ENCODE measurements at places on chromosomes 12 and 14.

DNA sequence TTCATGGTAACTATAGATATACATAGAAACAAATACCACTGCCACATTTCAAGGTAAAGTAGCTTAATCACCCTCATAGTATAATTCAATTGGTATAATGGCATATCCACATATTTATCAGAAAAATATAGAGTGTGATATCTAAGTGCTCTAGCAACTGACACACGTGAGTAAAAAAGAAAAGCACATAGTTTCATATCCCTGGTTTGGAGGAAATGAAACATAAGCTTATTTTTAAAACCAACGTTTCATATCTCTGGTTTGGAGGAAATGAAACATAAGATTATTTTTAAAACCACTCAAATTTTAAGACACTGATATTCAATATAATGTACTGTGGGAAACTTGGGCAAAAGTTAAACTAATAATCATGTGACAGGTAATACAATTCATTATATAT lies 2.1 kb downstream of the OR6C70 start:
- no peak for ATAC-seq

GRCh38 chr14:88765130-88765529 lies 27.6 kb downstream of the EML5 start:
- no peak for ATAC-seq

DNA sequence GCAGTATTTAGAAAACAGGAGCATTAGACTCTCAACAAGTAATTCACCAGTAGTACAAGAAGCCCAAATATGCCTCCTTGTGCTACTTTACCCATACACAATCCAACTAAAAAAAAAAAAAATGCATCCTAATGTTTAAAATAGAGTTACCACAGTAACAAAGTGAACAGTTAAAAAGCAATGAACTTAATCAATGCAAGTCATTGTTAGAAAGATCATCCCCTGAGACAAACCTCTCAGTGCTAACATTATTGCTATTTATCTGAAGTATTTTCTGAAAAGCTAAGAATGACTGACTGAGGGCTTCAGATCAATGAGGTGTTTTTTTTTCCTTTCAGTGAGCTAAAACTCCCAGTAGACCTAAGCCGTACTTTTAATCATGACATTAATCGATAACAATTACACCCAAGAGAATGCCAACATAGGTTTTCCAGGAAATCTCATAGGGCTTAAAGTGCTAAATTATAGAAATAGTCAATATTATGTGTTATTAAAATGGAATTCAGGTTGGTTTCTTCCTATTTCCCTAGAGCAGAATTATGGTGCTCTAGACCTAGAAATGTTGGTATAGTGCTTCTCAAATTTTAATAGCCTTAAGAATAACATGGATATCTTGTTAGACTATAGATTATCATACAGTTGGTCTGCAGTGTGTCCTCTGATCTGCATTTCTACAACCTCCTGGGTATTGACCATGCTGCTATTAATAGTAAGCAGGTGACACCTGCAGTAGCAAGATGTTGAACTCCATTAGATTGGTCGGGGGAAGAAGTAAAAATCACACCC lies 123.0 kb downstream of the PRKD1 start:
- no peak for ATAC-seq

DNA sequence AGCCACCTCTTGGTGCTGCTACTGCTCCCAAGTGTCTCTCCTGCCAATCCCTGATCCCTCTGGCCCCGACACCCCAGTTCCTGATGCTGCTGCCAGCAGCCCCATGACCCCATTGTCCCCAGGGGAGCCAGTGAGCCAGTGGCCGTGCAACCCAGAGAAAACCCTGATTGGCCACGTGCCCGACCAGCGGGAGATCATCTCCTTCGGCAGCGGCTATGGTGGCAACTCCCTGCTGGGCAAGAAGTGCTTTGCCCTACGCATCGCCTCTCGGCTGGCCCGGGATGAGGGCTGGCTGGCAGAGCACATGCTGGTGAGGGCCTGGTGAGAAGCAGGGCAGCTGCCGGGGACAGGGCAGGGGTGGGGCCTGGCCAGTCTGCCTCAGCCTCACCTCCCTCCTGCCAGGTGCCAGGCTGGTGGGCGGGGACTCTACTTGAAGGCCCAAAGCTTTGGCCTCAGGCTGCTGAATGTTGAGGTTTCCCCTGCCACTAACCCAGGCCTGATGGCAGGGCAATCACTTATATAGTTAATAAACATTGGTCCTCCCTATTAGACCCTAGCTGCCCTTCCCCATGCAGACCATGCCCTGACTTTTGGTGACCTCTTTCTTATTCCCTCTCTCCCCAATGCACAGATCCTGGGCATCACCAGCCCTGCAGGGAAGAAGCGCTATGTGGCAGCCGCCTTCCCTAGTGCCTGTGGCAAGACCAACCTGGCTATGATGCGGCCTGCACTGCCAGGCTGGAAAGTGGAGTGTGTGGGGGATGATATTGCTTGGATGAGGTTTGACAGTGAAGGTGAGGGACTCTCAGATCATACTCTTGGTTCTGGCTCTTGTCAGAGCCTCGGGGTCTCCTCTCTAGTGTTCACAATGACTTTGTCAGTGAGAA lies 5.1 kb downstream of the PCK2 start:
- ATAC-seq, result no peak

- ATAC-seq, result no peak
These were observed 19.4 kb upstream of the A2M start for GRCh38 chr12:9134981-9135628.

GRCh38 chr12:18703911-18704310 lies 33.9 kb downstream of the PLCZ1 start:
- ATAC-seq, result no peak

- ATAC-seq, result no peak
These were observed 83.4 kb downstream of the PDE3A start for GRCh38 chr12:20451761-20452160.

DNA sequence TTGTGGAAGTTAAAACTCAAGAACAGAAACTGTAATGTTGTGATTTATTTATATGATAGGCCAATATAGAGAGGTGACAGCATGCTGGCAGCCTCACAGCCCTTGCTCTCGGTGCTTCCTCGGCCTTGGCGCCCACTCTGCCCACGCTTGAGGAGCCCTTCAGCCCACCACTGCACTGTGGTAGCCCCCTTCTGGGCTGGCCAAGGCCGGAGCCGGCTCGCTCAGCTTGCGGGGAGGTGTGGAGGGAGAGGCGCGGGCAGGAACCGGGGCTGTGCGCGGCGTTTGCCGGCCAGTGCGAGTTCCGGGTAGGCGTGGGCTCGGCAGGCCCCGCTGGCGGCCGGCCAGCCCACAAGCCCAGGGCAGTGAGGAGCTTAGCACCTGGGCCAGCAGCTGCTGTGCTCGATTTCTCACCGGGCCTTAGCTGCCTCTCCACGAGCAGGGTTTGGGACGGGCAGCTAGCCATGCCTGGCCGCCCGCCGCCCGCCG lies 65.8 kb upstream of the SLC8A3 start:
- ATAC-seq, result no peak

- ATAC-seq, result no peak
These were observed 1.3 kb downstream of the TRIM9 start for GRCh38 chr14:51093371-51094281.

DNA sequence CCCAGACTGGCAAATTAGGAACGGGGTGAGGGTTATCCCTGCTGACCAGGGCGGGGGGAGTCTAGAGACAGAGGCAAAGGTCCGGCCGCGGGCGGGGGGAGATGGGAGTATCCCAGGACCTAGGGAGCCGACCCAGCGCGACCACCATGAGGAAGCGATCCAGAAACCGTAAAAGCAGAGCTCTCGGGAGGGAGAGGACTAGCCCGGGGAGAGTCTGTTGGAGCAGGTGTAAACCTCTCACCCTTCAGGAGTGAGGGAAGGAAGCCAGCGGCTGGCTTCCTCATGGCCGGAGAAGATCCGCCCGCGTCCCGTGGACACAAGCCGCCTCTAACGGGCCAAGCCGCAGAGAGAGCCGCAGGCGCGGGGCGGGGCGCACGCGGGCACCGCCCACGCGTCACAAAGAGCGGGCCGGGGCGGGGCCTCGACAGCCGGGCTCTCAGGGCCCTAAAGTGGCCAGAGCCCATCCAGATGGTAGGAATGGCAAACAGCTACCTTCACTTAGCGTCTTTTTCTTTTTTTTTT lies at the start of gene ACRBP:
Gene ACRBP, minus strand, starts transcription at position 350 of the 522 bp plus-strand sequence. Its CDS starts 66 bp downstream, at position 284.
- ATAC-seq, result peak; percentile 65

DNA sequence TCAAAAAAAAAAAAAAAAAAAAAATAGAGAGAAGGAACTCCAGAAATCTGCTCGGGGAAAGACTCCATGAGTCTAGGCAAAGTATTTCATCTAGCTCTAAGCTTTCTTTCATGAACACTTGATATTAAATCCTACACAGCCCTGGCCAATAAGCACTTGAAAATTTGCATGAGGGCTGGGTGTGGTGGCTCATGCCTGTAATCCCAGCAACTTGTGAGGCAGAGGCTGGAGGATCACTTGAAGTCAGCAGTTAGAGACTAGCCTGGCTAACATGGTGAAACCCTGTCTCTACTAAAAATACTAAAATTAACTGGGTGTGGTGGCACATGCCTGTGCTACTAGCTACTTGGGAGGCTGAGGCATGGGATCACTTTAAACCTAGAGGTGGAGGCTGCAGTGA lies 13.1 kb upstream of the METAP2 start:
- ATAC-seq, result no peak

GRCh38 chr12:124716208-124717130 lies 147.2 kb downstream of the SCARB1 start:
- ATAC-seq, result no peak

GRCh38 chr12:13102461-13103195 lies 839 bp downstream of the GSG1 start:
- ATAC-seq, result no peak

DNA sequence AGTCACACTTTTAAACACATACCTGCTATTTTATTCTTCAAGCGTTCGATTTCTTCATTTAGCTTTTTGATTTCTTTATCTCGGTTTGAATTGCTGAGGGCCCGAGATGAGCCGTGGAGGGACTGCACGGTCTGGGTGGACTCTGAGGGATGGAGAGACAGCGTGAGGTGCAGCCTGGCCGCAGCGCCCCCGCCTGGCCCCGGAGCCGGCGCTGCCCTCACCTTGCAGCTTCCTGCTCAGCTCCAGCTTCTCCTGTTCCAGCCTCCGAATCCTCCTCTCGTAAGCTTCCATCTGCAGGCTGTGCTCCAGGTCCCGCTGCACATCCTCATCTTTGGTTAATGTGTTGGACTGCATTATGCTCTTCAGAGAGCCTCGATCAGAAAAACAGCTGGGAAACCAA lies 53.2 kb downstream of the AMN start:
- no peak for ATAC-seq

- ATAC-seq, result no peak
These were observed 78.0 kb upstream of the CD163 start for GRCh38 chr12:7581625-7582024.

DNA sequence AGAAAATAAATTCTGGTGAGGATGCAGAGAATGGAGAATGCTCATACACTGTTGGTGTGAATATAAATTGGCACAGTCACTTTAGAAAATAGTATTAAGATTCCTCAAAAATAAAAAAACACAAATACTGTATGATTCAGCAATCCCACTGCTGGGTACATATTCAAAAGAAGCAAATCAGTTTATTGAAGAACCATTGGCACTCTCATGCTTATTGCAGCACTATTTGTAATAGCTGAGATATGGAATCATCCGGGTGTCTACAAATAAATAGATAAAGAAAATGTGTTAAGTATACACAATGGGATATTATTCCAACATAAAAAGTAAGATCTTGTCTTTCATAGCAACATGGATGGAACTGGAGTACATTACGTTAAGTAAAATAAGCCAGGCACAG lies 579.4 kb upstream of the SEL1L start:
- no peak for ATAC-seq

DNA sequence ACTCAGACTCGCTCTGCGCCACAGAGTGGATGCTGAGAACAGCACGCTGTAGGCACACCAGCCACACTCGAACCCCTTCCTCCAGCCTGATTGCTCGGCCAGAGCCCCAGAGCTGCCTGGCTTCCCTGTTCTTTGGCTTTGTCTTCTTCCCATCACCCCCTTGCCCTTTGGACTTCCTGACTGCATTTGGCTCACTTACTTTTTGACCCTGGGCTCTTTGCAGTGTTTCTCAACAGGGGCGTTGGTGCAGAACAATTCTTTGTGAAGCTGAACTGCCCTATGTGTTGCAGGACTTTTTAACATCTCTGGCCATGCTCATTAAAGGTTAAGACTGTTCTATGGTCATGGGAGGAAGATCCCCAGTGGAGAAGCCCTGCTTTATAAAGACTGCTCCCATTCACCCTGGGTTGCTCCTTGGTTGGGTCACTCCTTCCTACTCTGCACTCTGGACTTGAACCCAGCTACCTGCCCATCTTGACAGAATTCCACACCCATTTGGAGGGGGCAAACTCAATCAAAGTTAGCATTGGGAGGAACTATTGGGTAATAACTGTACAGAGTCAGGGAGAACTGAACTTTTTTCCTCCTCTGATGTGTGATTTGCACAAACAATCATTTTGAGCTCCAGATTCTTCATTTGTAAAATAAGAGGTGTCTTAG lies 127.7 kb upstream of the PLEKHG7 start:
- no peak for ATAC-seq

- ATAC-seq, result no peak
These were observed 50.5 kb downstream of the LIMA1 start for GRCh38 chr12:50232771-50233209.

DNA sequence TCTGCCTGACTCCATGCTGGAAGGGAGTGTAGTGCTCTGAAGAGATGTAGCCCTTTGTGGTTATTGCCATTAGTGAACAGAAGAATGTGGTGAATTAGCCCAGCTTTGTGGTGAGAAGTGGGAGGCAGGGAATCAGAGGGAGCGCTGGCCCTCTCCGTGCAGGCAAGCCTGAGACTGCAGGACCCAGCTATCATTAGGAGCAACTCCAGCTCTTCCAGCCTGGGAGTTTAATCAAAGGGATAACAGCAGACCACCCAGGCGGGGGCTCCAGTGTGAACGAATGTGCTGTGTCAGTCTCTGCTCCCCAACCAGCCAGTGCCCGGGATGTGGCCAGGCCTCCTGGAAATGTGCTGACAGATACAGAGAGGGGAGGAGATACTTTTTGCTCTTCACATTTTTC lies 142.7 kb downstream of the TTLL5 start:
- ATAC-seq, result no peak

- ATAC-seq, result no peak
These were observed 1.4 kb downstream of the LBHD2 start for GRCh38 chr14:103085106-103086091.

DNA sequence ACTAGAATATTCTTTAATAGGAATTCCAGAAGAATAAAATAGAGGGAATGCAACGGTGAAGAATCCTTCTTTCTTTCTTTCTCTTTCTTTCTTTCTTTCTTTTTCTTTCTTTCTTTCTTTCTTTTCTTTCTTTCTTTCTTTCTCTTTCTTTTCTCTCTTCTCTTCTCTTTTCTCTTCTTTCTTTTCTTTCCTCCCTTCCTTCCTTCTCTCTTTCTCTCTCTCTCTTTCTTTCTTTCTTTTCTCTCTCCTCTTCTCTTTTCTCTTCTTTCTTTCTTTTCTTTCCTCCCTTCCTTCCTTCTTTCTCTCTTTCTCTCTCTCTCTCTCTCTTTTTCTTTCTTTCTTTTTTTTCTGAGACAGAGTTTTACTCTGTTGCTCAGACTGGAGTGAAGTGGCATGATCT lies 160.8 kb upstream of the PRICKLE1 start:
- ATAC-seq, result no peak

All from activated CD4-positive, CD25-positive, alpha-beta regulatory T cell treated with anti-CD3 and anti-CD28 coated beads, Interleukin-2, amount 50 U/mL, for 24 hours (primary cell).